SHP77 treated with DMSO at 0.1 percent for 48 hours (cell line): ENCODE measurements at places on chromosomes 1 and 21.

- no peak for DNase-seq
Observed at GRCh38 chr1:219126377-219126776, 47.3 kb upstream of the LYPLAL1 start.

- no peak for DNase-seq
Observed at GRCh38 chr1:217969428-217969827, 315.7 kb upstream of the RRP15 start.

GRCh38 chr1:21620496-21620895, 48.7 kb downstream of the RAP1GAP start:
- no peak for DNase-seq

- no peak for DNase-seq
Observed at GRCh38 chr1:201568859-201569294, 29.9 kb downstream of the NAV1 start.

- DNase-seq, result no peak
Observed at GRCh38 chr1:197776351-197777105, 1.2 kb upstream of the DENND1B start.

DNA sequence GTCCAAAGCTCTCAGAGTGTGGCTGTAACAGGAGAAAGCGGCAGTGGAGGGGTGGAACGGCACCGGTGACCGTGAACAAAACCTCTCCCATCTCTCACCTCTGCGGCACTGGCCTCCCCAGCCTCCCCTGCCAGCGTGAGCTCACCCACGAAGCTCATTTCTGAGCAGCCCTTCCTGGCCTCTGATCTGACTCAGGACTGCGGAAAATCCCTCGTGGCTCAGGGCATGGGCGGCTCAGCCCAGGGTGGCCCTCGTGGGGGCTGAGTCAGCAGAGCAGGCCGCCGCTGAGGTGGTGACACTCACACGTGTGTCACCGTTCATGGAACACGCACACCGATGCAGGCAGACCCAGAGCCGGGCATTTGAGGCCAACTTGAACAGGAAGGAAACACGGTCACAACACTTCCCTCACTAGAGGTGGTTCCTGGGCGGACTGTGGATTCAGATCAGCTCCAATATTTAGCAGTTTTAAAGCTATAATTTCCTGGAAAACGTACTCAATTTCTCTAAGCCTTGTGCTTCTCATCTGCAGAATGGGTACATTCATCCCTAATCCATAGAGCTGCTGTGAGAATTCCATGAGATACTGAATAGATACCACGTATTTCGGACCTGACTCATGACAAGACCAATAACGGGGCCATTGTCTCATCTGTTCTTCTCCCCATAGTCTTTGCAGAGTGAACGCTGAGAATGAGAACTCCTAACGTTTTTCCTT, 115.0 kb upstream of the TMPRSS2 start:
- no peak for DNase-seq

DNA sequence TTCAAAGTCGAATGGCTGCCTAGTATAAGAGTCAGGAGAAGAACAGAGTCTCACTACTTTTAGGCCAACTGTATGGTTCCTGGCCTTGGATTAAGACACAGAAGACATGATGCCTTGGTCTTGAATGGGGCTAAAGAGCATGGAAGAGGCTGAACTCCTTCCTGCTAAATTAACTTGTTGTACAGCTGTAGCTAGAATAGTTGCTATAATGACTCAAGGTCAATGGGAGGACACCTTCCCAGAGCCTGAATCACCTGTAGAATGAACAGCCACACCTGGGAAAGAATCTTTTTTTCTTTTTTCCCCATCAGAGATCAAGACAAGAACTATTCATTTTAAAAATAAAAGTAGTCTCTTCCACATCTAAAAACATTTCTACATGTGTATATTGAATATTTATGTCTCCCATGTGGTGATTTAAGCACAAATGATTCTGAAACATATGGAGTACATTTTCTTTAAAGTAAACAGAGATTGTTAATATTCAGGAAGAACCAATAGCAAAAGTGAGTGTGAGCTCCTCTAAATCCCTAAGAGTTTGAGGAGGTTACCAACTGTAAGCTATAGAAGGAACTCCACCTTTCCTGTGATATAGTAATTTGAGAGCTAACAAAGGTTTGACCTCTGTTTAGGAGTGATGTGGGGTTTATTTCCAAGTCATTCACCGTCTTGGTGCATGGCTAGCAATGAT, 191.3 kb downstream of the TGFB2 start:
- no peak for DNase-seq

- no peak for DNase-seq
Observed at GRCh38 chr1:94903280-94904009, 23.5 kb downstream of the CNN3 start.

DNA sequence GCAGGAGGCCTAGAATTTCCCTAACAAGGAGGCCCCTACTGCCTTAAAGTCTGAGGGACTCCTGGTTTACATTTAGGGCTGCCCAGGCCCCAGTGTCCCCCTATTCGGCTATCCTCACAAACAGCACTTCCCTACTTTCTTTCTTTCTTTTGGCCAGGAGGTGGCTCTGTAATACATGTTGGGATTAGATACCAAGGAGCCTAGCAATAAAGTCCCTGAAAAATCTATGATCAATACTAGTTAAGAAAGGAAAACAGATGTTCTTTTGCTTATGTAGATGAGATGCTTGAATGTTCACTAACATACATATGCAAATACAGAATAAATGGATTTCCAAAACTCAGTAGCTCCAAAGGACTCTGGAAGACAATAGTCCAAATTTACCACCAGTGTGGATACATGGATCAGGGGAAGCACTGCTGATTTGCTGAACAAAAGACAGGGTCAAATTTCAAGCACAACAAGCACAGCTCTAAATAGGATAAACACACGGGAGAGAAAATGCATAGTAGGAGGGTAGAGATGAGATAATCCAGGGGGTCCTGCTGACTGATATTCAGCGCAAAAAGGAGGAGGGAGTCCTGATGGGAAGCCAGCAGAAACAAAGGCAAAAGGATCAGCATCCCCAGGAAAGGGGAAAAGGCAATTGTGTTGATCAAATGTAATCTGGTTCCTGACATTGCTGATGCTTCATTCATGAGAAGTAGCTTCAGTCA, 240.0 kb downstream of the NUF2 start:
- DNase-seq, result peak; percentile 72

DNA sequence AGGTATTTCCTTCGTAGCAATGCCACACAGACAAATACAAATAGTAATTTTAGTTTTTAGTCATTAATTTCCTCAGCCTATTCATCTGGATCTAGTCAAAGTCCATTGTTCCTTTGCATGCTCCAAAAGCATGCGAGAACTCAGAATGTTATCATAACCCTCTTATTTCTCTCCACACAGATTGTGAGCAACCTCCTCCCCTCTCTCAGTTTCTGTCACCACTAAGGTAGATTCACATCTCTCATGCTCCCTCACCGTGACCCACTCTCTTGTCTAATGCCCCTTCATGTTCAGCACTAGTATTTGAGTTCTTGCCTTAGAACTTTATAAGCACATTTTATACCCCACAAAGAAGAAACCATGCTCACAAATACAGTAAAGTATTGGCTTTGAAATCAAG, 582.4 kb downstream of the PLA2G4A start:
- no peak for DNase-seq
